ENCODE measurements at places on chromosomes 2 and 18.
A peak's percentile ranks its signal among the peaks of the same experiment; 100 is the strongest.

- peak; percentile 56 for DNase-seq
Observed at GRCh38 chr2:234368861-234369261, 128.0 kb downstream of the ARL4C start.

GRCh38 chr18:12694032-12694431 is 8.5 kb downstream of the CEP76 start:
- no peak for DNase-seq

DNA sequence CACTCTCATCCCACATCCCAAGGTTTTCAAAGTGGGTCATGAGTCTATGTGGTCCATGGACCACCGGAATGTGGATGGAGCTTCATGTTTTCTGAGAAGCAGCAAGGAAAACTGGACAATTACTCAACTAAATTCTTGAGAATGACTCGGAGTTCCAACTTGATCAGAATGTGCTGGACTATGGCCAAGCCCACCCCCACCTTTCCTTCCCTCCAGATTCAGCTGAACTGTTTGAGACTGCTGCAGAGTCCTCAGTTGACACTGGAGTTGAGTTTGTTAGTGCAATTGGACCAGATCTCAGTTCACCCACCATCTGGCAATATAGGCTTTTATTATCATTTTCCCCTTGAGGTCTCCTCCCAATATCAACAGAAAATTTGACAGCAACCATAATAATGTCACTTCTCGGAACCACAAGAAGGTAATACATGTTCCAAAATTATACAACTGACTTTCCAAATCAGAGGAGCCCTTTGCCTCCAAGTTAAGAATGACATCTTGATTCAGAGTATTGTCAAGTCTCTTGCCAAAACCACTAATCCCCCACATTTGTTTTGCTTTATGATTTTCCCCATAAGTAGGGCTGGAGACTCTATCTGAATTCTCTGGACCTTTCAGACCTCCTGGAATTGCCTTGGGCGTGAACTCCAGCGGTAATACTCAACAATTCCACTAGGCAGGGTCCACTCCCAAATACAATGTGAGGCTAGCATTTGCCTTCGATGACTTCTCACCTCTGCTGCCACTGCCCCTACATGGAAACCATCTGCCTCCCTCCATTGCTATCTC is 8.8 kb downstream of the COL4A4 start:
- DNase-seq, result no peak

- DNase-seq, result no peak
Observed at GRCh38 chr2:21804151-21804550, 680.4 kb downstream of the TDRD15 start.

GRCh38 chr2:177460973-177461585 is 68.5 kb downstream of the AGPS start:
- DNase-seq, result no peak
